ENCODE measurements at places on chromosomes 11 and 22.

GRCh38 chr11:110279881-110280280 is 16.5 kb downstream of the RDX start:
- no peak for DNase-seq

- DNase-seq: no peak
Measured at GRCh38 chr11:61897387-61898246, 6.3 kb upstream of the FADS3 start.

- no peak for DNase-seq
Measured at GRCh38 chr11:7522121-7522520, 8.3 kb downstream of the PPFIBP2 start.

- DNase-seq: no peak
Measured at GRCh38 chr11:118980191-118980881, 8.8 kb downstream of the FOXR1 start.

DNA sequence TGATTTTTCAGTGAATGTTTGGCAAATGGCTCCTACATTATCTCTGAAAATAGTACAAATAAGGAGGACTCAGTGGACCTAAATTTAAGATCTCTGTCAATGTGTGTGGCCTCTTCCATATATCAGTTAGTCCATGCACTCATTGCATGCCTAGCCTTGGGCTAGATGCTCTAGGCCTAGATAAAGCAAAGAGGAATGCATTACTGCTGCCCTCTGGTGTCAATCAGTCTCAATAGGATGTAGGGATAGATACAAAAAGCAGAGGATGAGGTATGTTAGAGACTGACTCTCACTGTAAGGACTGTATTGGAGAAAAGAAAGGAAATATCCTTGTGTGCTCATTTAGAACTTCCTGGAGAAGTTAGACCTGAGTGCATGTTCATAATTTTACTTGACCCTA is 42.0 kb downstream of the MS4A2 start:
- DNase-seq: no peak

- no peak for DNase-seq
Measured at GRCh38 chr11:121143921-121144320, 42.9 kb downstream of the TECTA start.

GRCh38 chr11:57763568-57763967 is 2.0 kb downstream of the CTNND1 start:
- DNase-seq: no peak

DNA sequence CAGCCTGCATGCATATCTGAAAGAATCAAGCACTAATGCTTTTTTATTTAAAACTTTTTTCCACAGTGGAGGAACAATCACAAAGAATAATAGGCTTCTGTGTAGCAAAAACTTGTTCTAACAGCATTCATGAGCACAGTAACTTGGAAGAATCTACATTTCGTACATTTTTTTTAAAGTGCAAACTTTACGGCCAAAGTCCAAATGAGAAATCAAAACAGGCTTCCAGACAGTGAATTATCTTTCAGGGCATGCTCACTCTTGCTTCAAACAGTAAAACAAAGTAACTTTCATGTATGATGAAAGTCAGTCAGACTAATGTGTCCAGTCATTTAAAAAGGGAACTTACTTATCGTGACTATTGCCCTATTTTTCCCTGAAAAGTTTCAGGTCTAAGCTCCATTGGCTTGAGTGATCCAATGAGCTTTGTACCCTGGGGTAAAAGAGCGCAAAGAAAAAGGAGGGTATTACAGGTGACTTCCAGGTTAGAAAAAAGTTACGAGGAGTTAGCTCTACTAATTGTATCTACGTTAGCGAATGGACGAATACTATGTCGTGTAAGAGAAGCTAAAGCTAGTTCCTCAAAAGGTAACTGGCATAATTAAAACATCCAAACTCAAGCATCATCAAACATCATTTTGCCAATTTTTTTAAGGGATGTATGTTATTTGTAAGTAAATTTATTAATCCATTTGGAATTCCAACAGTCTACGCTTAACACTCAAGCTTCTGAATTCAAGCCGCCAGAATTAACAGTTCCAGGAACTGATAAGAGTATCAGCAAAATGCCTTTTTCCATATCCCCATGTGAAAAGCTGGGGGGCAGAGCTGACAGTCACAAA is 1.7 kb downstream of the PICALM start:
- DNase-seq: no peak

DNA sequence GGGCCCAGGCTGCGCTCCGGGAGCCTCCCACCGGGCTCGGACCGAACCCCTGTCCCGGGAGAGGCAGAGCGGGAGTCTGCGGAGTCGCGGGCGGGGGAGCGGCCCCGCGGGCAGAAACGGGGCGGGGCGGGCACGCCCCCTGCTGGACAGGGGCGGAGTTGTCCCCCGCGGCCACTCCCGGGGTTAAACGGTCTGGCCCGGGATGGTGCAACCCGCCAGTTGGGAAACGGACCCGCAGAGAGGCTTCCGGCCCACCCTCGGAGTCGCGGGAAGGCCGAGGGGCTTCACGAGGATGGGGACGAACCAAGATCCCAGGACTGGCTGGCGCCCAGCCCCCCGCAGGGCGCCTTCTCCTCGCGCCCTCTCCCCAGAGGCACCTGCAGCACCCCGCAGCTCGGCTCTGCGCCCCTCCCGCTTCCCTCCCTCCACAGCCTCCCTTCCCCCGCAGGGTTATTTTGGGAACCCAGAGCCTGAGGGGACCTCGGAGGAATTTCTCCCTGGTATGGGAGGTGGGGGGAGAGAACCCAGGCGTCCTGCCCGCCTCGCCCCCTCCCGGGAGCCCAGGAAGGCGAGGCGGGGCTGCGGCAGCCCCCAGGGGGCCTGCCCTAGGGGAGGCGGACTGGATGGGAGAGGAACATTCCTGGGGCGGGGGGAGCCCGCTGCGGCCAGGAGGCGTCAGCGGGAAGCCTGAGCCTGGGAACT is 902 bp downstream of the RASGRP2 start:
- DNase-seq: no peak

GRCh38 chr22:42442748-42443147 is 10.5 kb upstream of the NFAM1 start:
- no peak for DNase-seq

DNA sequence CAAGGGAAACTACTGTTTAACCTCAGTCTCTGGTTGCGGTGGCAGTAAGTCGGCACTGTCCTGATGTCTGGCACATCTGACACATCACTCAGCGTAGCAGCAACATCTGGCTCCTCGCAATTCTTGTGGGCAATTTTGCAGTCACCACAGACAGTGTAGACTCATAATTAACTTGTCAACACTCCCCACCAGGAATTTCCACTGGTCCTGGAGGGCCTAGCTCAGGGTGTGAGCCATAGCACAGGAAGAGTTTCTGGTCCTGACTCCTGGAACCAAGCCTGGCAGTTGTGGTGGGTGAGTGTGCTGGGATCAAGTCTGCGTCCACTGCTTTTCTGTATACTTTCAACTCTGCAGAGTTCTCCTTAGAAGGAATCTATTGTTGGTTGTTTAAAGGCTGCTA is 209.7 kb downstream of the SNX19 start:
- DNase-seq: peak; percentile 53

- no peak for DNase-seq
Measured at GRCh38 chr22:38694940-38695339, 5.8 kb downstream of the JOSD1 start.

DNA sequence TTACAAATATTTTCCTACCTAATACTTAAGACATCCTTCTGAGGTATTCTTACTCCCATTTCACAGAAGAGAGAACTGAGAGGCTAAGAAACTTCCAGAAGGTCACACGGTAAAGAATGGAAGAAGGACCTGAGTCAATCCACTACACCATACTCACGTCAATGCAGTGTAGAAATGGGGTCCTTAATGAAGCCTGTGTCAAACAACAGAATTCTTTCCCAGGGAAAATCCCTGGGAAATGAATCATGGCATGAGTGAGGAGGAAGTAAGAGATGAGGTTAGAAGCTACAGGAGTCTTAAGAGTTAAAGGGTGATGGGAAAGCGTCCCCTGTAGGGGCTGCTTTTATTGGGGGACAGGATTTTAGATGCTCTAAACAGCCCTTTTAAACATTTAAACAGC is 147.9 kb downstream of the C11orf91 start:
- no peak for DNase-seq

DNA sequence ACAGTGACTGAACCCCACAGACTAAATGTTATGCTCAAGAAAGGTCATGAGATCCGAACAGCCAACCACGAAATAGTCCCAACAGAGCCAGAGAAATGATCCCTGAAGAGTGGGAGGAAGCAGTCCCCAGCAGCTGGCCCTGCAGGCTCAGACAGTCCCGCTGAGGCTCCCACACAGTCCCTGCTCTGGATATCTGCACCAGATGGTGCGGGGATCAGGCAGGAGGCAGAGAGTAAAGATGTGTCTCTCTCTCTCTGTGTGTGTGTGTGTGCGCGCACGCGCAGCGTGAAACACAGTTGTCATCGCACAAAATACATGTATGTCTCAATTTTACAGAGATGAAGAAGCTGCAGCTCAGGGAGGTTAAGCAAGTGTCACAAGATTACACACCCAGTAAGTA is 27.9 kb downstream of the GUCY1A2 start:
- DNase-seq: no peak

GRCh38 chr11:107804211-107804610 is 54.4 kb downstream of the SLC35F2 start:
- no peak for DNase-seq

GRCh38 chr11:126815111-126815510 is 185.5 kb downstream of the KIRREL3 start:
- no peak for DNase-seq

- peak; percentile 92 for DNase-seq
Measured at GRCh38 chr11:74288161-74288560, 23.3 kb downstream of the P4HA3 start.

DNA sequence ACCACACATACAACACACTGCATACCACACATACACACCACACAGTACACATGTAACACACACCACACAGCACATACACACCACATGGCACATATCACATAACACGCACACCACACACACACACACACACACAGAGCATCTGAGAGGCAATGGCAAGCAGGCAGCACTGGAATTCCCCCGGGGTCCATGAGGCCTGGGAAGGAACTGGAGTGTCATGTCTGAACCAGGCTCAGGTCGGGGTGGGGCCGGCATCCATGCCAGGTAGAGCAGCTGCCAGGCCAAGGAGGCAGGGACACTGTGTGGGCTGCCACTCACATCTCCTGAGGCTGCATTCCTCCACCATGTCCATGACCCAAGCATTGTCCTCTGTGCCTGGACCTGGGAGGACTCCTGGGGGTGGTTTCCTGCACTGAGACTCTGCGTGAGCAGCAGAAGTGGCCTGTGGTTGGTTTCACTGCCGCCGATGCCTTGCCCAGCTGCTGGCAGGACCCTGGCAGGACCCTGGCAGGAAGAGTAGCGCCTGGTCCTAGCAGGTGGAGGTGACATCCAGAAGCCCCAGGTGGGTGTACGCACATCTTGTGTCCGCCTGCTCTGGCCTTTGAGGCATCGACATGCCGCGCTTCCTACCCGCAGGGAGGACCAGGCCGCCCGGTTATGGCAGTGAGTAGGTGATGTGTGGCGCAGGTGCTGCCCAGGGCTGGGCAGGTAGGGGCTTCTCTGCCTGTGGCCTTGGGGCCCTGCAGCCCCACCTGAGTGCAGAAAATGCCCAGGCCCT is 1280.4 kb downstream of the TBC1D22A start:
- no peak for DNase-seq

GRCh38 chr11:127994736-127995135 is 592.6 kb downstream of the ETS1 start:
- DNase-seq: peak; percentile 40

DNA sequence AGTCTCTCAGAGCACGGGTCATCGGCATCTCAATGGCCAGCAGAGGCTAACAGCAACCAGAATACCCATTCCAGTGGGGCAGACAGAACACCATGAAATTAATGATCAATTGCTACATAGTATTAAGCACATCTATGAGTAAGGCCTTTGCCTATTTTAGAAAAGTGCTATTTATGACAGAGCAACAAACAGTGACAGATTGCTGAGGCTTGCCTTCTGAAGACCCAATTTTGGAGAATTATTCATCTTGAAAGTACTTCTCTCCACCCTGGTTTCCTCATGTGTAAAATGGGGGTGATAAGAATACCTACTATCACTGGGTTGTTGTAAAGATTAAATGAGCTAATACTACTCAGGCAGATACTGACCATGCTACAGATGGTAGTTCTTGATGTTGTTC is 232.7 kb downstream of the TENM4 start:
- no peak for DNase-seq

GRCh38 chr11:62466444-62466843 is 47.6 kb downstream of the SCGB1A1 start:
- no peak for DNase-seq

- no peak for DNase-seq
Measured at GRCh38 chr11:113992459-113993110, 17.7 kb downstream of the HTR3A start.

DNA sequence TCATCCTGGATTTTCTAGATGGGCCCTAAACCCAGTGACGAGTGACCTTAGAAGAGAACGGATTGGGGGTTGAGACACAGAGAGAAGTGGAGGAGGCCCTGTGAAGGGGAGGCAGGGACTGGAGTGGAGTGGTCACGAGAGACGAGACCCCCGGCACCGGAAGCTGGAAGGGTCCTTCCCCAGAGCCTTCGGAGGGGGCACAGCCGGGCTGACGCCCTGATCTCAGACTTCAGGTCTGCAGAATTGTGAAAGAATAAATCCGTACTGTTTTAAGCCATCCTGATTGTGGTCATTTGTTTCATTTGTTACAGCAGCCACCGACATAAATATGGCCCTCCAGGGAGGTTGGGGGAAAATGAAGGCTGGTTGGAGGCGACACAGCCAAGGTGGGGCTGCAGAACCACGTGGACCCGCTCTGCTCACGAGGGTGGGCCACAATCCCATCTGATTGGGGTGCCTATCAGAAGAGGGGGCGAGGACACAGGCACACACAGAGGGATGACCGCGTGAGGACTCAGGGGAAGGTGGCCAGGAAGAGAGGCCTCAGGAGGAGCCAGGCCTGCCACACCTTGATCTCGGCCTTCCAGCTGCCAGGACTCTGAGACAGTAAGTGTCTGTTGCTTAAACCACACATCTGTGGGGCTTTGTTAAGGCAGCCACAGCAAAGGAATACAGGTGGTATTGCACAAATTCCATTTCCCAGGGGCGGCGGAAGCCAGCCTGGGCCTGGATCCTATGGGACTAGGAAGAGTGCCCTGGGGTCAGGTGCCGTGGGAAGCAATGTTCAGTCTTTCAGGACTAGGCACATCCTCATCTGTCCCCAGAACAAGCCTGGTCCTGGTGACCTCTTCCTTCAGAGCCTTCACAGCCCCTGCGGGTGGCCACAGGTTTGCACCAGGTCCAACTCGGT is 73.3 kb upstream of the SHANK2 start:
- DNase-seq: no peak

GRCh38 chr22:18028817-18029527 is 4.6 kb upstream of the MICAL3 start:
- no peak for DNase-seq

- no peak for DNase-seq
Measured at GRCh38 chr11:115497303-115497702, 6.9 kb downstream of the CADM1 start.

DNA sequence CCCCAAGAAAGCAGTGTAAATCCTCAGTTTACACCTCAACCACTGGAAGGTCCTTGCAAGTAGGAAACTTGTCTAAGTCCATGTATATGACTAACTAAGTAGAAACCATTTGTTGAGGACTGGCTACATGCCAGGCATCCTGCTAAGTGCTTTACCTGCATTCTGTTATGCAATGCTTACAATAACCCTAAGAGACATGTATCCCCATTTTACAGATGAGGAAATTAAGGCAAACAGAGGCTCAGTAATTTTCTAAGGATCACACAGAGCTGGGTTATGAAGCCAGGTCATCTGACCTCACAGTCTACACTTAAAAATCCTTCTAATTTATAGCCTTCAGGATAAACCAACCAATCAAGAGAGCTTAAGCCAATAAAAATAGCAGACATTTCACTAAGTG is 1.5 kb downstream of the TIMM10 start:
- DNase-seq: no peak

- DNase-seq: peak; percentile 9
Measured at GRCh38 chr11:100827934-100828661, 141.0 kb downstream of the ARHGAP42 start.

All from AG04449 (cell line).